ENCODE measurements at places on chromosomes 7 and 10.

DNA sequence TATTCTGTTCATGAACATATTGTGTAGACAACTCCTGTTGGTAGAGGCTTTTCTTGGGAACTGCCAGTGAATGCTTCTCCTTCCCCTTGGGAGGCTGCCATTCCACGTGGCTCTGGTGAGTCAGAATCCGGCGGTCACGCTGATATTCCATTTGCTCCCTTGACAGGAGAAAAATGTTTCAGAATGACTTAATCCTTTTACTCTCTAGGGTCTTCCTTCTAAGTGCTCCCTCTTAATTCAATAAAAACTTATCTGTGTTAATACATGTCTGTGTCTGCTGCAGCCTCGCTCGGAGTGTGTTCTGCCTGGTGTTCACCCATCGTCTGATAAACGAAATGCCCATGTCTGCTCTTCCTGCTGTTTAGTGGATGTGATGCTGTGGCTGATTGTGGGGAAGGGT lies 278.6 kb downstream of the ARHGAP12 start:
- DNase-seq = peak; percentile 18

- DNase-seq = peak; percentile 56
Observed at GRCh38 chr7:133081119-133081598, 731 bp downstream of the CHCHD3 start.

DNA sequence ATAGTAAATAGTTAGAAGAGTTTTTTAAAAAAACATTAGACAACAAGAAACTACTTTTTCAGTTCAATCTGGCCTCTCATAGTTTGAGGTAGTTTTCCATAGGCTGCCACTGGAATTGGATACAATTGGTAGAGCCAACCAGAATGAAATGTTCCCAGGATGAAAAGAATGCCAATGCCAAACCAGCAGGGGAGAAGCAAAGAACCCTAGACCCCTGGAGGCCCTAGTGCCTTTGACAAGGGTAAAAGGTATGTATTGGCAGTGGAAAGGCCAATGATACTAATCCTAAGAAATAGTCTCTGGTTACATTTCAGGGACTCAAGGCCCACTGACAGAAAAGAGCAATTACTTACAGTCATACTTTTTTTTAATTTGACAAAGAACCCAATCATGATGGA lies 77.4 kb upstream of the SEM1 start:
- no peak for DNase-seq

- no peak for DNase-seq
Observed at GRCh38 chr10:121788115-121788514, 139.7 kb downstream of the ATE1 start.

- no peak for DNase-seq
Observed at GRCh38 chr10:29703271-29703670, 68.5 kb upstream of the SVIL start.

DNA sequence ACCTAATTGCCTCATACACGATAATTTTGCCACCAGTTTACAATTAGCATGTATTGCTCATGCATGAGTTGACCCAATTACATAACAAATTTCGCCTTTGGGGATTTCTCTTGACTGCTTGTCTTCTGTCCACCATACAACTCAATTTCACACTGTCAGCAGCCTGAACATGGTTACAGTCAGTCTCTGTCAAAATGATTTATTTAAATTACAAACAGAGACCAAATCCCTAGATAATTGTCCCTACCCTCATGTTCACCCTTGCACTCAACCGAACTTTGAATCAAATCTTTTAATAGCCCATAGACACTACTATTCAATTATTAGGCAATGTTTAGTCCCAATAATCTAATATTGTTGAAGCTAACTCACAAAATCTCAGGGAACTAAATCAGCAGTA lies 59.7 kb upstream of the NEBL start:
- DNase-seq = peak; percentile 6

DNA sequence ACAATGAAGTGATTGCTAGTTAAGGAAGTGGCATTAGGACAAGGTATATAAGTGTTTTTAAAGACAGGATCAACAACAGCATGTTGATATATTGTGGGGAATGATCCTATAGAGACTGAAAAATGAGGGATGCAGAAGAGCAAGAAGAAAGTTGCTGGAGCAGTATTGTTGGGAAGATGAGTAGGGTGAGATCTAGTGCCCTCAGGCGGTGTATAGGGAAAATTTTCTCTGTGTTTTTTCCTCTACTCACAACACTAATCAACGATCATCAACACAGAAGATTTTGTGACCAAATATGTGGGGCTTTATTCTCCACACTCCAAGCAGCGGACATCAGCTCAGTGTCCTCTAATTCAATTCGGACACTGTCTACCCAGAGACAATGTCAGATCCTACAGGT lies 9.6 kb upstream of the PTTG1IP2 start:
- DNase-seq = no peak

DNA sequence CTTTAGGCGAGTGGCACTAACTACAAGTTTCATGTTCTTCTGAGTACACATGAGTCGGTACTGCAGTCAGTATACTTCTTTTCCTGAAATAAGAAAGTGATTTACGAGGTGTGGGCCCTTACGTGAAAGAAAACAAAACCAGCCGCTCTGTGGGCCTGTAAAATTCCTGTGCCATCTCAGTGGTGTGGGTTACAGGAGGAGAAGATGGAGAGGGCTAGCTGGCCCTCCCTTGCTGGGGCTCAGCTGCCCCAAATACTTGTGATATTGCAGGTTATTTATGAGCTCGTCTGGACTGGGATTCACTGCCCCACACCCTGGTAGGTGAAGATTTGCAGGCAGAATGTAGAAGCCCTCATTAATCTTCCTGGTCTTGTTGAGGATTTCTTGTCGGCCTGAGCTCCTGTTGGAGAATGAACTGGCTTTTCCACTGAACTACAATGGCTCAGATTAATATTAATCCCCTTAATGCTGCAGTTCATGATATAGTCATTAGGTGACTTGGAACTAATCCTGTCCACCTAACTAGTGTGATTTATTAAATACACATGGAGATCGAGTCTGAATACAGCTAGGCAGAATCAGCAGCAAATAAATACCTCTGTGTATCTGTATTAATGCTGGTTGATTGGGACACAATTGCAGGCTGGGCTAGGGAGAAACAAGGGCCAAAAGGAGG lies 68.0 kb downstream of the GBF1 start:
- no peak for DNase-seq

- peak; percentile 64 for DNase-seq
Observed at GRCh38 chr7:130901209-130901783, 167.3 kb upstream of the KLF14 start.

DNA sequence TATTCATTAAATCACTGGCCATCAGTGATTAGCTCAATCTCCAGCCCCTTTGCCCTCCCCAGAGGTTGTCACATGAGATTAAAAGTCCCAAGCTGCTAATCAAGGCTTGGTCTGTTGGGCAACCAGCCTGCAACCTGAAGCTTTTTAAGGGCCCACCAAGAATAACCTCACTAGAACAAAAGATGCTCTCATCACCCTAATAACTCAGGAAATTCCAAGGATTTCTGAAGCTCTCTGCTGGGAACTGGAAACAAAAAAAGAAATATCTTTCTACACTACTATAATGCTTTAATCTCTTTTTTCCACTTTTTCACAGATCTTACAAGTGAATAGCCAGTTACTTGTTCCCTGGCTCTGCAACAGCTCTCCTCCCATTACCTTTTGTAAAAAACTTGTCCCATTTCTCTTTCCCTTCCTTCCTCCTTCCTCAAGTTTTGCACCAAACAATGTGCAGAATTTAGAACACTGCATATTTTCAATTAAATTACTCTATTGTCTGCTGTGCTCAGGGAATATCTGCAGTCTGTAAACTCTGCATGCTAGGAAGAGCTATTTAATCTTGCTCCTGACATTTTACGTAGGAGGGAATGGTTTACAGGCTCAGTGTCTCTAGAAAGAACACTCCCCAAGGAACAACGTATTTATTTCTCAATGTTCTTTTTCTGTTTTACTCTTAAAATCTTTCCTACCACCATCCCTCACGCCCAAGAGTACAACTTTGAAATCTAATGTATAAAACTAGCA lies 169.1 kb downstream of the IMMP2L start:
- no peak for DNase-seq

- DNase-seq = no peak
Observed at GRCh38 chr7:98330926-98331529, 49.5 kb downstream of the BRI3 start.
